ENCODE measurements at places on chromosomes 2 and 18. TPM values are rescaled to one million over a fixed set of nuclear protein-coding genes. Genes with fewer than 3 reads are reported as not detected.

DNA sequence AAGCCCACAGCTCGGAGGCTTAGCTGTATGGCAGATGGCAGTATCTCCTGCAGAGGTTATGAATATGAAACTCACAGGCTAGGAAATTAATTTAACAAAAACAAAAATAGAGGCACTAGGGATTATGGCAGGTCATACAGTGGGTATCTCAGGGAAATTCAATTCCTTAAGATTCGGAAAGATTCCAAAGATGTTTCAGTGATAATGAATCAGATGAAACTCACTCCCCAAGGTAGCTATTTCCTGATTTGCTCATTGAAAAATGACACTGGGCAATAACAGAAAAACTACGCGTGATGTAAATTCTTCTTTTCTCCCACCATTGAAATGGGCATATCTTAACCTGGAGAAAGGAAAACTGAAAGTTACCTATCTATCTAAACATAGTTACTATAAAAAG is 414.1 kb downstream of the STK39 start:
- DNase-seq = no peak

GRCh38 chr2:128773641-128774319 is 455.1 kb upstream of the HS6ST1 start:
- DNase-seq = no peak

Gene SIX2
- total RNA-seq = not detected

GRCh38 chr18:13493725-13494124 is 232.6 kb downstream of the FAM210A start:
- no peak for DNase-seq

All from activated T-helper 1 cell treated with anti-CD3 and anti-CD28 coated beads, Interleukin-12 subunit alpha, Interleukin-12 subunit beta, Interleukin-2, Interleukin-4 antibody, amounts not matched to agents 30 ng/mL and 10 ng/mL and 1 ng/mL, durations not matched to agents 14 hours and 24 hours and 36 hours (primary cell).